ENCODE measurements at places on chromosomes 12 and 14. TPM values are rescaled to one million over a fixed set of nuclear protein-coding genes. Genes with fewer than 3 reads are reported as not detected.

DNA sequence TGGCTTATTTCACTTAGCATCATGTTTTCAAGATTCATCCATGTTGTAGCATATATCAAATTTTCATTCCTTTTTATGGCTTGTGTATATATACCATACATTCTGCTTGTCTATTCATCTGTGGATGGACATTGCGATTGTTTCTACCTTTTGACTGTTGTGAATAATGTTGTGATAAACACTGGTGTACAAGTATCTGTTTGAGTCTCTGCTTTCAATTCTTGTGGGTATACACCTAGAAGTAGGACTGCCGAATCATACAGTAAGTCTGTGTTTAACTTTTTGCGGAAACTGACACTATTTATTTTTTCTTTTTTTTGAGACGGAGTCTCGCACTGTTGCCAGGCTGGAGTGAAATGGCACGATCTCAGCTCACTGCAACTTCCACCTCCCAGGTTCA, 19.6 kb upstream of the RPS6KA5 start:
- DNase-seq: no peak

GRCh38 chr12:79692860-79693577, 2.3 kb upstream of the PAWR start:
- peak; percentile 40 for DNase-seq

DNA sequence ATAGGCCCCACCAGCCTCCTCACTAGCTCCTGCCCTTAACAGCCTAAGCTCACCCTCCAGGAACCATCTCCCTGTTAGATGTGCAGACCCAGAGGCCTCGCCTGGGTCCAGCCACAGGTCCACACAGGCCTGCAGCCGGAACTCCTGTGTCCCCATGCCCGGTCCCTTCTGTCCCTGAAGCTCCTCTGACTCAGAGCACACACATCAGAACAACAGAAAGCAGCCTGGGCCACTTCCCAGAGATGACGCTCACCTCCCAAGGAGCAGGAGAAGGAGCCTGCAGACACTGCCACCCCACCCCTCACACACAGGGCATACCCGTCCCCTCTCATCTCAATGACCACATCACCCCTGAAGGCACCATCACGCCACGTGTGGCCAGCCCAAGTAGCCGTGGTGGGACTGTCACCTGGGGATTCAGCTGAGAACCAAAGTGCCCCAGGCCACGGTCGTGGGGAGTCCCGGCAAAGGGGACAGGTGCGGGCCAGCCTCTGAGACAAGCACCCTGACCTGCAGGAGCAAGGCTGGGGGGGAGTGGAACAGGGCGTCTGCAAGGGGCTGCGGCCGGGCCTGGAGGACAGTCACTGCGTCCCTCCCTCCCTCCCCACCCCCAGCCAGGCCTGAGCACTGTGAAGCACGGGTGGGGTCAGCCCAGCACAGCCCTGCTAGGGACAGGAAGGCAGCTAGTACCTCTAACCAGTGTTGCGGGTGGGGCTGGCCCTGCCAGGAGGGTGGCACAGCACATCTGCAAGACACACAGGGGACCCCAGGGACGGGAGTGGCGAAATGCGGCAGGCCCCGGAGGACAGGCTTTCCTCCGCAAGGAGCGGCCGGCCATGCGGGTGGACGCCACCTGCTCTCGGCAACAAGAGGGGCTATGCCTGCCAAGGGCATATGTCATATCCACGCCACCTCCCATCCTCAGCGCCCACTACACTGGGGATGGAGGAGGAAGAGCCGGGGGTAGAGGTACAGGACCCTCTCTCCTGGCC, 5.5 kb downstream of the AKT1 start:
- no peak for DNase-seq

TAS2R9 gene
- not detected for total RNA-seq
